Activated naive CD4-positive, alpha-beta T cell treated with anti-CD3 and anti-CD28 coated beads, Interleukin-2, amount 10 ng/mL, durations not matched to agents 7 days and 5 days (primary cell): ENCODE measurements at places on chromosomes 11 and 22.

DNA sequence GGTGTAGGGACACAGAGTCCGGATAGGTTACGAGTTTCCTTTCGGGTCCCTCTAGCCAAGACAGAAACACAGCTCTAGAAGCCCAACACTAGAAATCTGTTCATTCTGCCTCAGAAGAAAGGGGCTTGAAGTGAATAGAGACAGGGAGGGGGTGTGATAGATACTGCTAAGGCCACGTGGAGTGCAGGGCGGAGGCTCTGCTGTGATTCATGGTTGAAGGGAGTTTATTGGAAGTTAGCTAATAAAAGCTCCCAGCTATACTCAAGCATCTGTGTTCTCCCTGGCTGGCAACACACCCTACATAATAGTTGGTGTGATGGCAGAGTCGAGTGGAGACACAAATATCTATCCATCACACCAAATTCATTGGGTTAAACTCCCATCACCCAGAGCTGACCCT lies 337.4 kb downstream of the CADM1 start:
- DNase-seq, result no peak

GRCh38 chr11:111081021-111081511 lies 164.5 kb upstream of the POU2AF2 start:
- no peak for DNase-seq

DNA sequence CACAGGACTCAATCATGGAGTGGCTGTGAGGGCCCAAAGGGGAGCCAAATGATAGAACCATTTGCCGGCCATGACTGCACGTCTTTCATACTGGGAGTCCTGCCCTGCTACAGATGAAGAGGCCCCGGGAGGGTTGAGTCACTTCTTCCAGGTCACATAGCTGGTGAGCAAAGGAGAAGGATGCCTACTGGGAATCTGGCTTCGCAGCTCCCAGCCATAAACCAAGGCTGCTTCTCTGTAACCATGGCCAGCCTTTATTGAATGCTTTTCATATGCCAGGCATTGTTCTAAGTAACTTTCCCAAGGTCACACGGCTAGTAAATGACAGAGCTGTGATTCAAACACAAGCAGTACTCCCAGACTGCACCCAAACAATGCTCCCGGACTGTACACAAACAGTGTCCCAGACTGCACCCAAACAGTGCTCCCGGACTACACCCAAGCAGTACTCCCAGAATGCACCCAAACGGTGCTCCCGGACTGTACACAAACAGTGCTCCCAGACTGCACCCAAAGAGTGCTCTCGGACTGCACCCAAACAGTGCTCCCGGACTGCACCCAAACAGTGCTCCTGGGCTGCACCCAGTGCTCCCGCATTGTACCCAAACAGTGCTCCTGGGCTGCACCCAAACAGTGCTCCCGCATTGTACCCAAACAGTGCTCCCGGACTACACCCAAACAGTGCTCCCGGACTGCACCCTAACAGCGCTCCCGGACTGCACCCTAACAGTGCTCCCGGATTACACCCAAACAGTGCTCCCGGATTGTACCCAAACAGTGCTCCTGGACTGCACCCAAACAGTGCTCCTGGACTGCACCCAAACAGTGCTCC lies 89.8 kb downstream of the FBXO7 start:
- no peak for DNase-seq

DNA sequence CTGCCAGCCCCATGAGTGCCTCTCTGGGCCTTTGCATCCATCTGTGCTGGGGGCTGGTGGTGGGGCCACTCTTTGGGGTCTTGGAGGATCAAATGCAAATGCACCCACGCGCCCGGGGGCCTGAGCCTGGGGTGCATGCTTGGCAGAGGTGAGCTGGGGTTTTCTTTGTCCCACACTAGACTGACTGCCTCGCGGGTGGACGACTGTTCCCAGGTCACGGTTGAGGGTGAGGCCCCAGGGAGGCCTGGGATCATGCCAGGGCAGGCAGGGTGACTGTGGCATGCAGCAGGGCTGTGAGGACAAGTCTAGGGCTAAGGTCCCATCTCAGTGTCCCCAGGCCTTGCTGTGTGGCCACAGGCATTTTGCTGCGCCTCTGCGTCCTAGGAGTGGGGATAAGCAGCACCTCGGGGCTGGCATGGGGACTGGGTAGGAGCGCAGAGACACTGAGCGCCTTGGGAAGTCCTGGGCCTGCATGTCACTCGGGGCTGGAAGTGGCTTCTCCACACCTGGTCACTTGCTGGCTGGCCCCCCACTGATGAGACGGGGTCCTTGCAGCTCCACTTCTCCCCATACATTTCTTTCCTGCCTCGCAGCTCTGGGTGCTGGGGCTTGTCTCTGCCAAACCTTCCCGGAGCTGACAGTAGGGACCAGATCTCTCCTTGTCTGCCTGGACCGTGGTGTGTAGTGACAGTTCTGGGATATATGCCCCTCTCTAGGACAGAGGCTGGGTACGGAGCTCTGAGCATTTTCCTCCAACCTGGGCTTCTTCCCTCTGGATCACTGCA lies 133.1 kb downstream of the CTTN start:
- no peak for DNase-seq

GRCh38 chr11:26719998-26720397 lies 1.9 kb downstream of the SLC5A12 start:
- no peak for DNase-seq

- no peak for DNase-seq
Observed at GRCh38 chr22:30375312-30375849, 11.8 kb downstream of the RNF215 start.
